Stimulated activated effector memory CD8-positive, alpha-beta T cell treated with anti-CD3 and anti-CD28 coated beads, Interleukin-12 subunit alpha, Interleukin-12 subunit beta, amount 100 ng/mL, for 72 hours (primary cell): ENCODE measurements at places on chromosomes 7 and 10.

DNA sequence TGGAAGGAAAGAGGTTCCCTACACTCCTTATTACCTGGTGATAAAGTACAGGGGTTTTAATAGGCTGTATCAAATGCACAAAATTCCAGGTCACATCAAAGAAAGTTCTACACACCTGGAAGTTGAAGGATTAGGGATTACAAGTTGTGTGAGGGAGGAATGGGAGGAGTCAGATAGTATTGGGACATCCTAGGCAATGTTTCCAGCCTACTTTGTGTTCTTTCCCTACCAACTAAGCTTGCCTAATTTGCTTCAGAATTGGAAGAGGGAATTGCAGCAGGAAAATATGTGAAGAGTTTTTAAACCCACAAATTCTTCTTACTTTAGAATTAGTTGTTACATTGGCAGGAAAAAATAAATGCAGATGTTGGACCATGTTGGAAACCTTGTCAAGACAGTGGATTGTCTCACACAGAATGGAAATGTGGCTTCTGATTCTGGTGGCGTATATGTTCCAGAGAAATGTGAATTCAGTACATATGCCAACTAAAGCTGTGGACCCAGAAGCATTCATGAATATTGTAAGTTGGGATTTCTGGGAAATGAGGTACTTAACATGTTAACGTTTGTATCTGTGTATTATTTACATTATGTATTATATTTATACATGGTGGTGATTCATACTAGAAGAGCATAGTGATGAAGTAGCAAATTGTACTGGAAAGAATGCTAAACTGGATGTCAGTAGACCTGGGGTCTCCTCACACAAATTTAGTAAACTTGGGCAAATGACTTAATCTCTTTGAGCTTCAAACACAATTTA, at the start of gene LIPM:
LIPM (plus strand) TSS at position 208 of the 763 bp plus-strand sequence; CDS start at position 375, 167 bp downstream.
- no peak for DNase-seq

DNA sequence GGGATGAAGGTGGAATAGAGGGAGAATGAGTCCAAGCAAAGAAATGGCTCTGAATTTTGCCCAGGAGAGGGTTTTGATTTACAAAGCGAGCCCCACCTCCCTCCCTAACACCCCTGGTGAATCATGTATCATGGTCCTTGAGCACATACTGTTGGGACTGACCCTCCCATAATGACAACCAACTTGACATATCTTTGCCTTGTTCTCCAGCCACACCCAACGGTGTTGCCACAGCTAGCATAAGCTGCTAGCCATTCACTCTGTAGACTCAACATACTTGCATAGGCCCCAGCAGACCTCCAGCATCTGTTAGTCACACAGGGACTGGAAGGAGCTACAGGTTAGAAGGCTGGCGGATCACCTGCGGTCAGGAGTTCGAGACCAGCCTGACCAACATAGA, 538.5 kb downstream of the KCNMA1 start:
- no peak for DNase-seq

DNA sequence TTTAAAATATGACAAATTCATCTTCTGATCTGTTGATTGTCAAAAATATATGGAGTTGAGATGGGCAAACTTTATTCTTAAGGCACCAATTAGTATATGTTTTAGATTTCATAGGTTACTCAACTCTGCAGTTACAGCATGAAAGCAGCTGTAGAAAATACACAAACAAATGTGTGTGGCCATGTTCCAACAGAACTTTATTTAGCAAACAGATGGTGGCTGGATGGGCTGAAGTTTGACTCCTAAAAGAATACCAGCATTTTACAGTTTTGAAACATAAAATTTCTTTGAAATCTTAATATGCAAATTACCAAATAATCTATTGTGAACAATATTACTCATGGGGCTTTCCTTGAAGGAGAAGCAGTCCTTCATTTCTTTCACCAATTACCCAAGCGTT, 1206.0 kb upstream of the LRRTM3 start:
- DNase-seq: no peak

- no peak for DNase-seq
These were observed 65.9 kb upstream of the KCND2 start for GRCh38 chr7:120207037-120207436.

GRCh38 chr7:144834641-144835144, 1.2 kb downstream of the TPK1 start:
- DNase-seq: no peak

GRCh38 chr10:14118953-14119352, 211.8 kb downstream of the FRMD4A start:
- no peak for DNase-seq

DNA sequence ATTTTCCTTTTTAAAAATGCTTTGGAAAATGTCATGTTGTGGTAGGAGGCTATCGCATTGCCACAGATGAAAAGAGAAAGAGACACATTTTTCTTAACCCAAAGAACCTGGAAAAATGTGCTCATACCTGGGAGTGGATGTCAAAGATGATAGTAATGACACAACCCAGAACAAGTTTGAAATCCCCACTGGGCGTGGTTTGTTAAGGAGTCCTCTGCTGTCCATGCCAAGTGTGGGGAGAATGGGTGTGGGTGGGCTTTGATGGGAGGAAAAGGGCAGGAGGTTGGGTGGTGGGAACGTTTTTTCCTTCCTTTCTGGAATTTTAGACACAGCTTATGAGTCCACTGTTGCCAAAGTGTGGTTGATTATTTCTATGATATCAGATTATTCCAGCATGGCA, 10.9 kb downstream of the OPTN start:
- no peak for DNase-seq

DNA sequence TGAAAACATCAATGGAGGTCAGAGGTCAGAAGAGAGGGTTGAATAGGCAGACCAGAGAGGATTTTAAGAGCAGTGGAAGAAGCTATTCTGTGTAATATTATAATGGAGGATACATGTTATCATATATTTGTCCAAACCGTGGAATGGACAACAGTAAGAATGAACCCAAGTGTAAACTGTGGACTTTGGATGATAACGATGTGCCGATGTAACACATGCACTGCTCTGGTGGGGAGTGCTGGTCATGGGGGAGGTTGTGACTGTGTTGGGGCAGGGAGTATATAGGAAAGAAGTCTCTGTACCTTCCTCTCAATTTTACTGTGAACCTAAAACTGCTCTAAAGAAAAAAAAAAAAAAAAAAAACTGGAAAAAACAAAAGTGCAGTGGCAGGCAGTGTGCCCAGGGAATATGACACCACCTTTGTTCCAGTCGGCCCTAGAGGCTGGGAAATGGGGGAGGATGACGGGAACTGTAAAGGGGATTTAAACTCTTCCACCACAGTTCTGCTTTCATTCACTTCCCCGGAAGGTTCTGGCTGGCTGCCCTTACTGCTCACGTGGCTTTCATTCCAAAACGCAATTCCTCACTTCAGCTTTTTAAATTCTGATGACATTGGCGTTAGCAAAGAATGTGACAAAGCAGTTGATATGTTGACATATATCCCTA, 113.7 kb upstream of the ANKRD1 start:
- DNase-seq: no peak

GRCh38 chr7:111855842-111856227, 293.5 kb upstream of the IMMP2L start:
- DNase-seq: no peak

DNA sequence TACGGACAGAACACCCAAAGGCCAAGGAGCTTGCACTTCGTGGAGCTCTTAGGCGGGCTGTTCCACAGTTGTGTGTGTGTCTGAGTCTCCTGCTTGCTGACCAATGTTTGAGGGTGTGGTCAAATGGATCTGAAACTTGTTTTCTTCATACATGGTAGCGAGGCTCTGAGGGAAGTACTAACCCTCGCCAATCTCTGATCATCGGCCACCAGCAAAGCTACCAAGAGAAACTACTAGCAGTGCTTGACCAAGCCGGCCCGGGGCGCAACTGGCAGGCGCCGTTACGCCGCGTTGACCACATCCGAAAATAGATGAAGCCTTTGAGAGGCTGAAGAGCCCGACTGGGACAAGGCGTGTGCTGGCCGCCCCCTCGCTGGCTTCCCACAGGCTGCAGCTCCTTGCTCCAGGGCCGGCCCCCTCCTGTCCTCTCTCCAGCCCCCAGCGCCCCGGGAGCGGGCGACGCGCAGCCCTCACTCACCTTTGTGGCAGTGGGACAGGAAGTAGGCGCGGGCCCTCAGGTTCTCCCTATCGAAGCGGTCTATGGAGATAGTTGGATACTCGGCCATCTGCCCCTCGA, 384 bp downstream of the DCLRE1C start:
- no peak for DNase-seq
